Transverse colon (tissue), 4 donors: ENCODE measurements at places on chromosomes 16 and 17.

- DNase-seq: no peak
These were observed 115.8 kb downstream of the OR1D5 start for GRCh38 chr17:2947588-2947950.

GRCh38 chr16:8910811-8911210 is 28.7 kb downstream of the LITAFD start:
- no peak for DNase-seq

DNA sequence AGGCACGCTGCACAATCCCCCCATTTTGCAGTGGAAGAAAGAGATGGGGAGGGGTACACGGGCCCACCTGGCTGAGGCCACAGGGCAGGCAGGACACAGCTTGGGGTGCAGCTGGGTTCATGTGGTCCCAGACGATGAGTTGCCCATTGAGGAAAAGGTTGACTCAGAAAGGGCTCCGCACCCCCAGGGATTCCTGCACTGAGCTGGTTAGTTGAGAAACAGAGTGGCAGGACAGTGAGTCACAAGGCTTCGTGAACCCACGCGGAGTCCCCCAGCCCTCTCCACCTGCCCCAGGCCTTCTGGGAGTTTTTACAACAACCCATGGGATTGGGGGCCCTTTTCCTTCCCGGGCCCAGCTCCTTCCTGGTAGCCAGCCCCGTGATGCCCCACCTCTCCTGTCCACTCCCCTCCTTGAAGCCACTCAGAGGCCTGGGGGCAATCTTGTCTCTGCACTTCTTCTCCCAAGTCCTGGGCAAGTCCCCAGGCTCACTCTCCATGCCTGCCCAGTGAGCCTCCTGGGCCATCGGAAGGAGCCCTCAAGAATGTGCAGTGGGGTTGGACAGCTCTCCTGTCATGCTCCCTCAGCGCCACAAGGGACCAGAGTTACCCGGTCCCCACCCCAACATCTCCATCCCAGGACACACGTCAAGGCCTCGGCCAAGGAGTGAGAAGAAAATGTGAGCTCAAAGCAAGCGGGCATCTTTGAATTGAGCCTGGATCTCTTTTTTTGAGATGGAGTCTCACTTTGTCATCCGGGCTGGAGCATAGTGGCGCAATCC is 251.2 kb downstream of the PARN start:
- DNase-seq: no peak

- no peak for DNase-seq
These were observed 2.0 kb downstream of the TNK1 start for GRCh38 chr17:7382901-7383300.

- no peak for DNase-seq
These were observed 447.1 kb upstream of the CDH5 start for GRCh38 chr16:65919145-65919985.

DNA sequence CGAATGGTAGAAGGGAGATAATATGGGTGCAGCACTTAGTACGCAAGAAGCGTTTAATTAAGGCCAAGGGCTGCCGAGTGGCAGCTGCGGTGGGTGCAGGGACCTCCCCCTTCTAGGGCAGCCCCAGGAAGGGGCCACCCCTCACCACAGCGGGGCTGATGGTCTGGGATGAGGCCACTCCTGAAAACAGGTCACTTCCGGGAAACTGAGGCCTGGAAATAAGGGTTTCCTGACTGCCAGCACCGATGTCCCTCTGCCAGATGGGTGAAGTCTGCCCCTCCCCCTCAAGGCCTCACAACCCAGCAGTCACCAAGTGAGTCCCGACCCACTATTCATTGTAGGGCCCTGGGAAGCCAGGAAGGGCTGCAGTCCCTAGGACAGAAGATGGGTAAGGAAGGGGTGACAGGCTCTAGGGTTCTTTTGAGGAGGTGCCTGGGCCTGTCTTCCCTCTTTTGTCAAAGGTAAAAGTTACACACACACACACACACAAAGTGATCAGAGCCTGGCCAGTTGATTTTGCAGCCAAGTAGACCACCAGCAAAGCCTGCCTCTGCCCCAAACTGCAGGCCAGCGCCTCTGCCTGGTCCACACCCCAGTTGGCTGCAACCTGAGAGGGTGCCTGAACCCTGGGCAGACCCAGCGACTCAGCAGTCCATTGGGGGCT is 12.5 kb downstream of the SREBF1 start:
- no peak for DNase-seq

GRCh38 chr16:61684541-61684940 is 351.7 kb downstream of the CDH8 start:
- DNase-seq: no peak

DNA sequence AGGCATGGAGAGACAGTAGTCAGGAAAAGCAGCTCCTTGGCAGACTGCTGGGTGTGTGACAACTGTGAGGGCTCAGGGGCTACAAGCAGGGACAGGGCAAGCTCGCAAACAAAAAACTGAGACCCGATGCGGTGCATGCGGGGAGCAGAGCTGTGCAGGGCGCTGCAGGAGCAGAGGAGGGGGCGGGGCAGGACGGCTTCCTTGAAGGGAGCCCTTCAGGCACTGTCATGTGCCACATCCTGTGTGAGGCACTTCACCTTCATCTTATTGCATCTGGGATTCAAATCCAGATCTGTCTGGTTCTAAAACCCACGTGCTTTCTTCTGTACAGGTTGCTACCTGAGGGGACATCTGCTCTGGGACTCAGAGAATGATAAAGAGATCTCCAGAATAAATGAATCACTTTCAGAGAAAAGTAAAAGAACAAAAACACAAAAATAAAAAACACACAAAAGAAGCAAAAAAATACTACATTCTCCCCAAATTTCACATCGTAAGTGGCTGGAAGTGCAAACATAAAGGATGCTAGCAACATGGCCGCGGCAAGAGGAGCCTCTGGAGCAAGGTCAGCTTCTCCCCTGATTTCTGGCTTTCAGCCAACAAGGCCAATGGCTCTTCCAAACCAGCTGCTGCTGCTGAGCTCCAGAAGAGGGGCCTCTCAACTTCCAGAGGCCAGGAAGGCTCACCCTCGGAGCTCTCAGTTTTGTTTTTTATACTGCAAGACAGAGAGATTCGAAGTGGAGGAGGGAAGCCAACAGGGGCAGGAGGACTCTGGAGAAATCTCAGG is 14.2 kb downstream of the LYRM9 start:
- DNase-seq: no peak

DNA sequence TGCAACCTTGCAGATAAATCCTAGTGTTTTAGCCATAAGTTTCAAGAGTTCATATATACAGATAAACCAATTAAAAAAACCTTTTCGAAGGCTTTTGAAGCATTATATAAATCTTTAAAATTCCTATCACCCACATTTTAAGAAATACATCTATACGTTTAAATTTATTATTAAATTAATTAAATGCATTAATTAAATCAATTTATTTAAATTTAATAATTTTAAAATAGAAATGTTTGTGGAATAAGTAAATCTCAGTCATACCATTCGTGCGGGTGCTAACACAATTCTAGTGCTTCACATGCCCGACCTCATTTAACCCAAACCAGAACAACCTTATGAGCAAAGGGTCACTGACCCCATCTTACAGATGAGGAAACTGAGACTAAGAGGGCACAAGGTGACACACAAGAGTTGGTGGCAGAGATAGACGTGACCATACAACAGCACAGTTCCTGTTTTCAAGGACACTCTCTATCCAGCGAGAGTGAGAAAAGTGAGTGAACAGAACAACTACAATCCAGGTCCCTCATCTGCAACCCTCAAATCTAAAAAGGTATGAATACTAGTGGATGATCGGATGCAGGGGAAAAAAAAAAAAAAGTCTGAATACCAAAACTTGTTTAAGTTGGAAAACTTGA is 1.4 kb downstream of the NSMCE1 start:
- no peak for DNase-seq

GRCh38 chr17:74892974-74893911 is at the start of gene FADS6:
TSS of gene FADS6 (minus strand) at chr17:74893633. CDS start at chr17:74893595, 38 bp downstream.
- peak; percentile 34 for DNase-seq

DNA sequence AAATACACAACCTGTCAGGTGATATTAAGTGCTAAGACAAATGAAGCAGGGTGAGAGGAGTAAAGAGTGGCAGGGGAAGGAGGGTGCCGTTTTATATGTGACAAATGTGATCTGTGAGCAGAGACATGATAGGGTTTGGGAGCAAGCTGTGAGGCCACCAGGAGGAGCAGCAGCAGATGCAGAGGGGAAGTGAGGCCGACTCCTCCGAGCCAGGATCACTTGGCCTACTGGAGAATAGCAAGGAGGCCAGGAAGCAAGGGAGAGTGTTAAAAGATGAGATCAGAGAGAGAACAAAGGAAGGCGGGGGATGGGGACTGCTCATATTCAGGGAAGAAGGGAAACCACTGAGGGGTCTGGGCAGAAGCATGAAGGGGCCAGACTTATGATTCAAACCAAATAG is 129.4 kb downstream of the TANGO6 start:
- peak; percentile 17 for DNase-seq

DNA sequence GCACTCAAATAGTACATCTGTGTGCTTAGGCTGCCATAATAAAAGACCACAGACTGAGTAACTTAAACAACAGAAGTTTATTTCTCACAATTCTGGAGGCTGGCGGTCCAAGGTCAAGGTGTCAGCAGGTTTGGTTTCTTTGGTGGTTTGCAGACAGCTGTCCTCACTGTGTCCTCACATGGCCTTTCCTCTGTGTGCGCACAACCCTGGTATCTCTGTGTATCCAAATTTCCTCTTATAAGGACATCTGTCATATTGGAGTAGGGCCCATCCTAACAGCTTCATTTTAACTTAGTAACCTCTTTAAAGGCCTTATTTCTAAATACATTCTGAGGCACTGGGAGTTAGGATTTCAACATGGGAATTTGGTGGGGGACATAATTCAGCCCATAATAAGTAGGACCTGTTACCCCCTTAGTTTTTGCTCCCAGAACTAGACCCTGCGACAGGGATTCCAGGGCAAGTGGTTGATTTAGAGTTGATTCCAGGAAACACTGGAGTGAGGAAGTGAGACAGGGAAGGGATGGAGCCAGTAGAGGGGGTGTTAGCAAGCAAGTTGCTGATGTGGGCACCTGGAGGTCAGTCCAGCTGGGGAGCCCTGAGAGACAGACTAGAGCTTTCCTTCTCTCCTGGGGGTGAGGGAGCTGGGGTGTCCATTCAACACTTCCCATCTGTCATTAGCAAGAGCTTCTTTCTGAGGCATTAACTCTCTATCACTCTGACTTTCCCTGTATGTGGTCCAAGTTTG is 10.9 kb upstream of the ALKBH5 start:
- DNase-seq: no peak

- peak; percentile 33 for DNase-seq
These were observed 55.2 kb downstream of the NKD1 start for GRCh38 chr16:50603206-50604064.

DNA sequence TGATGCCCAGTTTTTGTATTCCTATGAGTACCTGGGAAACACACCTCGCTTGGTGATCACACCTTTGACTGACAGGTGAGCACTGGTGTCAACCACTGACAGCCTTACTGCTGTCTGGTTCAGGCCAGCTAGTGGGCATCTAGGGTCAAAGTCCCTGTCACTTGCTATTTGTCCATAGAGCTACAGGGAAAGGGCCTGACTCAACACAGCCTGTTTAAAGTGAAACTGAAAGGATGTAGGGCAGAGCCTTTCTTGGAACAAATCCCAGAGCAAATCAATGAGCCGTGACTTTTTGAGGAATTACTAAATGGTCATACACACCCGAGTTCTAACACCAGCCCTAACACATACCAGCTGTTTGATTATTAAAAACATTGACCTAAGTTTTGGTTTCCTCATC is 106.8 kb downstream of the DNAH9 start:
- DNase-seq: peak; percentile 51

- no peak for DNase-seq
These were observed 8.8 kb downstream of the CENPX start for GRCh38 chr17:82013772-82014321.

DNA sequence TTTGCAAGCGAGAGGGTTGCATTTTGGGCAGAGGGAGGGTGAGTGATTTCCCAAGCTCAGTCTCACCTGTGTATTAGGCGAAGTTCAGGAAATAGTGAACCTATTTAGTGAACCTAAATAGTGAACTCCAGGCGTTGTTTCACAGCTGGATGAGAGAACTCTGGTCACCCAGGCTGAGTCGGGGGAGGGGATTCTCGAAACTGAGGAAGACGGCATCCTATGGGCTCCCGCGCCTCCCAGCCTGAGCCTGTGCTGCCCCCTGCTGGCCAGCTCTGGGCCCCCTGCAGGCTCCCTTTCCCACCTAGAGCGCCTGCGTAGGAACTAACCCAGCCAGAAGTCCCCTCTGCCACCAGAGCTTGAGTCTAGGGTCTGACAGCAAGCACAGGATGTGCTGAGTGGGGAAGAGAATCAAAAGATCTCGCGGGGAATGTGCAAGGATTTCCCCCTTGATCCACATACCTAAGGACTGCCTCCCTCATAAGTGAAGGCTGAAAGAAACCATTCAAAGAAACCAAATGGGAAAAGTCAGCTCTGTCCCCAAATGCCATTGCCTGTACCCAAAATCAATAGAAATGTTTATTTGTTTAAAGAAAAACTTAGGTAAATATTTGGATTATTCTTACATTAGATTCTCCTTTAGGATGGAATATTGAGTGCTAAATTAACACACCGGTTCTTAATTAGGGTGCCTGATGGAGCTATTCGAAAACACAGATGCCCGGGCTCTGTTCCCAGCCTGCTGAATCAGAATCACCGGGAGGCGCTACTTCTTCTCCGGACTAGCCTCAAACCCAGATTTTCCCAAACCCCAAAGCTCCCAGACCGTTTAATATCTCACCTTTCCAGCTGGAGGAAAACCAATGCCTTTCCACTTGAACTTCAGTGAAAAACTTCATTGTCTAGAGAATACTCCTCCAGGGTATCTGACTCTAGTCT is 14.8 kb upstream of the MARVELD3 start:
- DNase-seq: peak; percentile 78

DNA sequence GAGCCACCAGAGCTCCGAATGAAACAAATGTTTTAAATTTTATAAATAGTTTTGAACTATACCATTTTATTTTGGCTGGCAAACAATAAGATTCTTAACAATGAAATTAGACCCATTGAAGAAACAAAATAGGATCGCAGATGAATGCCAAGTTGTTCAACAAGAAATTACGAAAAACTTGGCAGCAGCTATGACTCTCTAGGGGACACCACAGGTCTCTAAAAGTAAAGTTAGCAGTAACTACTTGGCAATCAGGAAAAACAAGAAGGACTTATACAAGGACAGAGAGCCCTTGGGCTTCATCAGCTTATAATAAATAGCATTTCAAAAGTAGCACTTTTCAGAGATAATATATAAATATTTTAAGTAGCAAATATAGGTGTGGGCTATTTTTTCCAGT is 603.8 kb upstream of the PSMD7 start:
- no peak for DNase-seq

DNA sequence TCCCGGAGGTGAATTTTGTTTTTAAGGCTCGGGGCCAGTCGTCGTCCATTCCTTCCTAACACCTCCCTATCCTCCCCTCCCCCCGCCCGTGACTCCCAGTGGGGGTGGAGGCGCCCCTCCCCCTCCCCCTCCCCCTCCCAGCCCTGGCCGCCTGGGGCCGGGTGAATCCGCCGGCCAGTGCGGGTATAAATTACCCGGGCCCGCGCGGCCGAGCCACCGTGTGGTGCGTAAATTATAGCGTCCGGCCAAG is 2.0 kb upstream of the GSE1 start:
- DNase-seq: no peak

DNA sequence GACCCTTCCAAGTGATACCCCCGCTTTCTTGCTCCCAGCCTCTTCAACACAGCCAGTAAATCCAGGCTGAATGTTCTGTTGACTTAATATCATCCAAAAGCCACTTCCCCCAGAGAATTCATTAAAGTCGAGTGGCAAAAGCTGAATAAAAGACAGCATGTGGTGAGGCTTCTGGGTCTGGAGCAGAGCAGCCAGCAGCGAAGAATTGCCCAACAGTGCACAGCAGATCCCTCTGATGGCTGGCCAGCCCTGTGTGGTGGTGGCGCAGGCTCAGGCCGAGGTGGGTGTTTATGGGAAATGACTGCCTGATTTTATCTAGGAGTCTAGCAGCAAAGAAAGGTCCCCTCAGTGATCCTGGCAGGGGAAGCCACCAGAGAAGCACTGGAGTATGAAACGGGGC is 30.3 kb upstream of the RCVRN start:
- DNase-seq: no peak
